AG08396 (cell line): ENCODE measurements at places on chromosomes 6 and 20.

DNA sequence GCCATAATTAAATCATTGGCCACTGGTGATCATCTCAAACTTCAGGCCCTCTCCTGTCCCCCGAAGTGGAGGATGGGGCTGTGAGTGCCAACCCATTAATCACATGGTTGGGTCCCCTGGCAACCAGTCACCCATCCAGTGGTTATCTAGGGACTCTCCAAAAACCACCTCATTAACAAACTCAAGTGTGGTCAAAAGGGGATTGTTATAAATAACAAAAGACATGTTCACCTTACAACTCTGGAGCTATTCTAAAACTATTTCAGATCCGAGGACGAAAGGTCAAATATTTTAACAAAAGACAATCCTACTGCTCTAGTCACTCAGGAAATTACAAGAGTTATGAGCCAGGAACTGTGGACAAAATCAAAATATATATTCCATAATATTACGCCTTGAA, 95.5 kb upstream of the PRND start:
- DNase-seq, result no peak

DNA sequence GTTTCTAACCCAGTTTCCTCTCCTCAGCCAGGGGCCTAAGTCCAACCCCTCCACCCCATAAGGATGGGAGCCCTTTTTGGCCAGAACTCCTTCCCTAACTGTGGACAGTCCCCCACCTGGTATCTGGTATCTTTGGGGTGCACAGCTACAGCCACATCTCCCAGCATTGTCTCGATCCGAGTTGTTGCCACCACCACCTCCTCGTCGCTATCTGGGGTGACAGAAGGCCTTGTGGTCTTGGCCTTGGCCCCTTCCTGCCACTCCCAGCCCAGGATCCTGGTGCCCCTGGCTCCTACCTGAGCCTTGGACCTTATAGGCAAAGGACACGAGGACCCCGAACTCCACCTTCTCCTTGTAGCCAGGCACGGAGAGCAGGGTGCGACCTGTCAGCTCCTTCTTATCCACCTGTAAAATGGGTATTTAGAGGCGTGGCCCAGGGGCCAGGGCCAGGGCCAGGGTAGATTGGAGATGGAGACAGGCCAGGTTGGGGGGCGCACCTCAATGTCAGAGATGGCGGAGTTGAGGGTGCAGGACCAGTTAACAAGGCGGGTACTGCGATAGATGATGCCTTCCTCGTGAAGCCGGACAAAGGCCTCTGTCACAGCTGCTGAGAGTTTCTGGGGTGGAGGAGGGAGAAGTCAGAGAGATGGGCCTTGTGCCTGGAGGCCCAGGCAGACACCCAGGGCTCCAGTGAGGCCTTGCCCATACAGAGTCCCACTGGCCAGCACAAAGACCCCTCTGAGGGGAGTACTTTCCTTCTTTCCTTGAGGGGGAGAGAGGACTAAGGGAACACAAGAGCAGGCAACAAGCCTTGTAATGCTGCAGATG, 7.2 kb upstream of the VWA7 start:
- no peak for DNase-seq

- DNase-seq, result no peak
Observed at GRCh38 chr6:43803783-43804549, 34.0 kb downstream of the VEGFA start.

DNA sequence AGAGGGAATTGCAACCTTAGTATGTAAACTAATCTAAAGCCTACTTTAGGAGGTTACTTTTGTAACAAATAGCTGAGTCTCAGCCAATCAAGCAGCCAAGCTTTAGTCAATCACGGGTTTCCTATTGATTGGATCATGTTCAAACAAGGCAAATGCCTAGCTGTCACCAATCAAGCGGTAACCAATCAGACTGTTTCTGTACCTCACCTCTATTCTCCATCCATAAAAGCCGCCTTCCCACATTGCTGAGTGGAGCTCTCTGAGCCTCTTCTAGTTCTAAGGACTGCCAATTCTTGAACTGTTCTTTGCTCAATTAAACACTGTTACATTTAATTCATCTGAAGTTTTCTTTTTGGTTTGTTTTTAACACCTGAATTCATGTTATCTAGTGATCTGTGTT, 148.4 kb upstream of the BMP5 start:
- DNase-seq, result no peak

- no peak for DNase-seq
Observed at GRCh38 chr6:161882196-161882765, 608.4 kb upstream of the AGPAT4 start.

DNA sequence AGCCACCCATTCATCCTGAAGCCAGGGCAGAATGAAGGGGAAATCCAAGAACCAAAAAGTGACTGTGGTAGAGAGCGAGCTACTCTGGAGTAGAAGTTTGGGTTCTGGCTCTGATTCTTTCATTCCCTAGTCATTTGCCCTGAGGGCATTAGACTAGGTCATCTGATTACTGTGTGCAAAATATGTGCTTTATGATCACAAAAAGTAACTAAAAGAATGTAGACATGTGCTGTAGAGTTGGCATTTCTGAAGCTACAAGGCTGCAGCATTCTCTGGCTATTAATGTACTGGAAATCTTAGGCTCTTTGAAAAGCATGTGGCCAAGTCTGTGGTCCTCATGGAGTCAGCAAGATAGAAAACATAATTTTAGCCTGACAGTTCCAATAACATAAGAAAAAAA, 94.2 kb downstream of the TBC1D7 start:
- no peak for DNase-seq

DNA sequence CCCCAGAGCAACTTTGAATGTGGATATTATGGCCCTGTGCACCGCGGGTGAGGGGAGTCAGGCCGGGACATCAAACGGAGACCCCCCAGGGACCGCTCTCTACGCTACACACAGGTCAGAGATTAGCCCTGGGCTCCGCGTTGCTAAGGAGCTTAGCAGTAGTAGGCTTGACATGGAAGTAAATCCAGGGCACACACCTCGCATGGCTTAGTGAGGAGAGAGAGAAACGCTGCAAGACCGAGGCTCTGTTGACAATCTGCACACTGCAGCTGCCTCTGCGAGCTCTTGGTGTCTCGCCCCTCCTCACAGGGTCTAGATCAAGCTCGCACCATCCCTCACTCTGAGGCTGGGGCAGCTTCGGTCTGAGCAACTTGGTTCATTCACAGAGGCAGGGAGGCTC, 116.1 kb upstream of the CDH4 start:
- no peak for DNase-seq

DNA sequence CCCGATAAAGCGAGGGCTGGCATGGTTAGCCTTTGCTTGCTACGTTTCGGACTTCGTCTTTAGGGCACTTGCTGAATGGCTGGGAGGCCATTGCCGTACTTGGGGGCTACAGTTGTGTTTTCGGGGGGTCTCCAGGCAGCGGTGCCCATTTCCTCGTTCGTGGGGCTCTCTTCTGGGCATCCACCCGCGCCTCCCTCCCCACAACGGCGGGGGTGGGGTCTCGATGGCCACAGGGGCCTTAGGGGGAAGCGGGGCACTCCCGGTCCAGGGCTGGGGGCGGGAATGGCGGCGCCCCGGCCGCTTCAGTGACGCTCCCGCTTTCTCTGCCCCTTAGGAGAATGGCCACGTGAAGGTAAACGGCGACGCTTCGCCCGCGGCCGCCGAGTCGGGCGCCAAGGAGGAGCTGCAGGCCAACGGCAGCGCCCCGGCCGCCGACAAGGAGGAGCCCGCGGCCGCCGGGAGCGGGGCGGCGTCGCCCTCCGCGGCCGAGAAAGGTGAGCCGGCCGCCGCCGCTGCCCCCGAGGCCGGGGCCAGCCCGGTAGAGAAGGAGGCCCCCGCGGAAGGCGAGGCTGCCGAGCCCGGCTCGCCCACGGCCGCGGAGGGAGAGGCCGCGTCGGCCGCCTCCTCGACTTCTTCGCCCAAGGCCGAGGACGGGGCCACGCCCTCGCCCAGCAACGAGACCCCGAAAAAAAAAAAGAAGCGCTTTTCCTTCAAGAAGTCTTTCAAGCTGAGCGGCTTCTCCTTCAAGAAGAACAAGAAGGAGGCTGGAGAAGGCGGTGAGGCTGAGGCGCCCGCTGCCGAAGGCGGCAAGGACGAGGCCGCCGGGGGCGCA, 2.4 kb downstream of the MARCKS start:
- peak; percentile 51 for DNase-seq

DNA sequence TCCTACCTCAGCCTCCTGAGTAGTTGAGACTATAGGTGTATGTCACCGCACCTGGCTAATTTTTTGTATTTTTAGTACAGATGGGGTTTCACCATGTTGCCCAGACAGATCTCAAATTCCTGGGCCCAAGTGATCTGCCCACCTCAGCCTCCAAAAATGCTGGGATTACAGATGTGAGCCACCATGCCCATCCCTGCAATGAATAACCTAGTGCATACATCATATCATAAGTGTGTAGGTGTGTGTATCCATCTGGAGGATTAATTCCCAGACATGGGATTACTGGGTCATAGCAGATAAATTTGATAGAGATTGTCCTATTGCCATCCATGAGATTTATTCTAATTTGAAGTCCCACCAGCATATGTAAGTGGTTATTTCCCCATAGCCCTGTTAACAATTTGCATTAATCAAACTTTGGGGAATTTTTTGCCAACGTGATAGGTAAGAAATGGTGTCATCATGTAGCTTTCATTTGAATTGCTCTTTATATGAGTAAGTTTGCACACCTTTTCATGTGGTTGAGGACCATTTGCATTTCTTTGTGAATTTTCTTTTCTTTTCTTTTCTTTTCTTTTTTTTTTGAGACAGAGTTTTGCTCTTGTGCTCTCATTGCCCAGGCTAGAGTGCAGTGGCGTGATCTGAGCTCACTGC, 29.9 kb upstream of the BACH2 start:
- no peak for DNase-seq
